Amniotic stem cell (primary cell): ENCODE measurements at places on chromosomes 11 and 22.

DNA sequence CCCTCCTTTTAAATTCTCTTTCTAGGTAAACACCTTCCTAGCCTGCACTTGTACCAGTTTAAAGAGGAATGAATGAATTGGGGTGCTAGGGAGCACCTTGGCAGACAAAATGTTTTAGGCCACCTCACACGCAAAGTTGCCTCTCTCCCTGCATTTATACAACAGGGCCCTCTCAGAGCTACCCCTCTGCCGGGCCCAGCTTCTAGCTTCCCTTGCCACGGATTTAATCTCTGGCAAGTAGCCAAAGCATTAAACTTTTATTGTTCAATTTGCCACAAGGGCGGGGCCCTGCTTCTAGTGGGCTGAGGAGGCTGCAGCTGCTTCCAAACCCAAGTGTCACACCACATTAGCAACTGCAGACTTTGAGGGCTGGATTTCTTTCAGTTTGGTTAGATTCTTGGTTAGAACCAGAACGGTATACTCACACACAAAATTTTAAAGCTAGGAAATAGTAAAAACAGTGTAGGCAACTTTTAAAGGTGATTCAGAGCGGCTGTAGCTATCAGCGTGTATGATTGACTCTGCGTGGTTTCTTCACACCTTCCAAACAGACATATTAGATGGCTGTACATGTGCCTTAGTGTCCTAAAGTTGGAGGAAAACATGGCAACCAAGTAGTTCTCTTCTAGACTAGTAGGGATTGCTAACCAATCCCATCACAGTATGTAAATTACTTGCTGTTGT is 6.5 kb downstream of the KREMEN1 start:
- DNase-seq: no peak

DNA sequence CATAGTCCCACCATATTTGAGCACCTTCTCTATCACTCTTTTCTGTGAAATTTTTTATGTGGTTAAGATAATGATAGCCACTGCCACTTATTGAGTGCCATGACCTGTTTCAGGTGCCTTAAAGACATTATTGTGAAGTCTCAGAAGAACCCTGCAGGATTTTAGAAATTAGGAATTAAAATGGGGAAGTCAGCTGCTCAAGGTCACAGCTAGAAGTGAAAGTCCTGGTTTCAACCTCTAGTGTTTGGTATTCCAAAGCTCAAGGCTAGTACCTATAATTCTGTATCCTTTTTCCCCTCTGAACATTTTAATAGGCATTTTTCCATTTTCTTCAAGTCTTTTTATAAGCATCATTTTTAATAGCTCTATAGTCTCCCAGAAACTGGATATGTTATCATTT is 9.0 kb upstream of the RRM1 start:
- no peak for DNase-seq

DNA sequence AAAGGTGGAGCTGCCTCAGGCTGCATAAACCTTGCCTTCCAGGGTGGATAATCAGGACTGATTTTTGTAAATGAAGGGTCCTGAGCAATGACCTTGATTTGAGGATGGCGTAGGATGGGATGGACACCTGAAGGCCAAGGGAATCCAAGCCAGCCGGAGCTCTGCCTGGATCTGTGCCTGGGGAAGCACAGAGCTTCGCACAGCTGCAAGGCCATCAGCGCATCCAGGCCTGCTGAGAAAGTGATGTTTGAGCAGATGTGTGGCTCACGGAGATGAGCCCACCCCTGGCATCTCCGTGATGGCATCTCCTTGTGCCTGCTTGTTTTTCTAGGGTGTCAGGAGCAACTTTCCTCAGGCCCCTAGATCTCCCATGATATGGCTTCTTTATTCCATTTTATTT is 23.3 kb downstream of the FAM83F start:
- no peak for DNase-seq

DNA sequence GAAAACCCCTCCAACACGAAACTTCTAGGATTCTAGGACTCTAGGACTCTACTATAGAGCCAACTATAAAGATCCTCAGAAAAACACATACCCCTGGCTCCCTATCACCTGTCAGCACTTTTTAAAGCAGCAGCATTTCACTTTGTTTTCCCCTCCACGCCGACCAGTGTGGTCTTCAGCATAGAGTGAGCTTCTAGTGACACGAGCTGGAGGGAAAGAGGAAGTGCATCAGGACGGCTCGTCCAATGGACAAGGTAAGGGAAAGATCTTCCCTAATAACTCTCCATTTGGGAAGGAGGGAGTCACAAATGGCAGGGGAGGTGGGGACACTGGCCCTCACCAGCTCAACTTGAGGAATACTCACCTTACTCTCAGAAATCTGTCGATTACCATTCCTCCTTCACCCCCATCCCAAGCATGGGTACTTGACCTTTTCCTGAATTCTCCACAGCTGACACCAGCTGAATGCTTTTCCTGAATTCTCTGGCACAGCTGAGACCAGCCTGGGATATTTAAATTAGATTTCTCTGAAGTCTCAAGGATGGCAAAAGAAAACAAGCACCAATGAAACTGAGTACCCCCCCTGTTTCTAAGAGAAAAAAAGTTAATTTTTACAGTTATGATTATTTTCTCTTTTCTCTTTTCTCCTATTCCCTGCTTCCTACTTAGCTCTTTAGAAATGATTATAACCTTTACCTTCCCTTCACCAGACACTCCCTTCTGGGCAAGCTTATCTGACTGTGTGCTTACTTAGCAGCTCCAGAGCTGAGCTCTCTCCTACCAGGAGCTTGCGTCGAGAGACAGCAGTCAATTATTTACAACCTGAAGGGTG is 33.3 kb upstream of the NNMT start:
- no peak for DNase-seq

- no peak for DNase-seq
These were observed 207.6 kb downstream of the CWF19L2 start for GRCh38 chr11:107250017-107250416.

DNA sequence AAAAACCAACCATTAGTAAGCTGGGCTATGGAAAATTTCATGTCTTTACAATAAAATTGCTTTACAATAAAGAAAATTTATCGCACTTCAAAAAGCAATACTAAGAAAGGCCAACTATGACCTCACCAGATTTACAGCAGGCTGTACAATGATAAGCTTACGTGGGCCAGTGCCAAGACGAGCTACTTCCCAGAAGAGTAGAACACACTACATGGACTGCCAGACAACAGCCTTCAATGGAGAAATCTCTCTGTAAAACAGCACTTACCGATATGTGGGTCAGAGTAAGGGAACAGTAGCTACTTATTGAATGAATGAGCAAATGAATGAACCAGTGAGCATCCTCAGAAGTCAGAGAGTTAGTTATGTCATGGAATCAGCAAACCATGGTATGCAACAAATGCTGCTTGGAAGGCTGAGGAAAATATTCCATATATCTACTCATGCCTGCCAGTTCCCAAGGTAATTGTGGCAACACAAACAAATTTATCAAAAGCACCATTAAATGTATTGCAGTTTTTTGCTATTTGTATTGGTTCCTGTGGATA is 74.4 kb downstream of the SLC36A4 start:
- DNase-seq: no peak

DNA sequence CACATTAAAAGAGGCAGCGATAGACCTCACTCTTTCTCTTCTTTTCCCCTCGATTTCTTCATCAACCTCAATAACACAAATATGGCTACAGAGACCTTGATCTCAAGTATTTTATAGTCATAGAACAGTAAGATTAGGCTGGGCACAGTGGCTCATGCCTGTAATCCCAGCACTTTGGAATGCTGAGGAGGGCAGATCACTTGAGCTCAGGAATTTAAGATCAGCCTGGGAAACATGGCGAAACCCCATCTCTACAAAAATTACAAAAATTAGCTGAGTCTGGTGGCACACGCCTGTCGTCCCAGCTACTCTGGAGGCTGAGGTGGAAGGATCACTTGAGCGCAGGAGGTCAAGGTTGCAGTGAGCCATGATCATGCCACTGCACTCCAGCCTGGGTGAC is 14.6 kb downstream of the SLN start:
- no peak for DNase-seq

- DNase-seq: no peak
These were observed 313.0 kb downstream of the BRD1 start for GRCh38 chr22:49514641-49515040.

DNA sequence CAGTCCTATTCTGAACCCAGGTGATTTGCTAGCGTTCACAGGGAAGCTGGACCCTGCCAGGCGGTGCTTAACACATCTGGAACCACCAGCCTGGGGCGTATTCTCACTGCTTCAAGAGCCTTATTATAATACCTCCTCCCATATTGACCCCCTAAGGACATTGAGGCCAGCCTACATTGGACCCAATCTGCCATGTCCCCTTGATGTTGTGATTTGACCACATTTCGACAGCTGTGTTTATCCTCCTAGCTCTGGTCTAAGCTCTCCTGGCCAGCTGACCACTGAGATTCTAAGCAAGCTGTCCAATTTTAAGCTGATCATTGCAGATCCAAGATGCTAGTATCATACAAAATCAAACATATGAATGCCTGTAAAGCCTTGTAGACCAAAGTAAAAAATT is 148.1 kb upstream of the BLID start:
- DNase-seq: no peak

DNA sequence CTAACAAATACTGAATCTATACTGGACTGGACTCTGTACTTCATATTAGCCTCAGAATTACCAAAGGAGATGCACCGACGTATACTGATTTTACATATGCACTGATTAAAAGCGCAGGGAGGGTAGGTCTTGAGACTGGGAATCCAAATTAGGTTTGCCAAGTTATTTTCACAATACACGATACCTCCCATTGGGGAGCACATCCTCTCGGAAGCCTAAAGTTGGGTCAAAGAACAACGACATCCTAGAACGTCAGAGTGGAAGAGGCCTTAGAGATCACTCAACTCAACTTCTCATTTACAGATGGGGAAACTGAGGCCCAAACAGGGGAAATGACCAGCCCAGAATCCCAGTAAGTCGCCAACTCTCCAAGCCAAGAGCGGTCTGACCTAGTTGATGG is 626 bp downstream of the DNAL4 start:
- DNase-seq: no peak

- DNase-seq: peak; percentile 47
These were observed 2.9 kb upstream of the KIRREL3 start for GRCh38 chr11:127003260-127003981.

DNA sequence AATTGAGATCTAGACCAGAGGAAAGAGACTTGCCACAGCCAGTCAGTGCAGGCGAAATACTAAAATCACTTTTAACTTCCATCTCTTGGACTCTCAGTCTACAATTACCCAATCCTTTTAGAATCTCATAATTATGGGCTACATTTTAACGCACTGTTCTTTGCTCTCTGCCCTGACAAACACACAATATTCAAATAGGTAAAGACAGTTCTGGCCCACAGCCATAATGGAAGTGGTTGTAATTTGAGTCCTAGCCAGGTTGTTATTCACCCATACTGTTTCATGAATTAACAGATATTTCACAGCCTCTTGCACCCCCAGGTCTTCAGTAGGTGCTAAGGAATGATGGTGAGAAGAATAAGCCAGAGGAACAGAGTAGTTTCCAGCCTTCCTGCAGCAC is 830 bp downstream of the C11orf97 start:
- no peak for DNase-seq

DNA sequence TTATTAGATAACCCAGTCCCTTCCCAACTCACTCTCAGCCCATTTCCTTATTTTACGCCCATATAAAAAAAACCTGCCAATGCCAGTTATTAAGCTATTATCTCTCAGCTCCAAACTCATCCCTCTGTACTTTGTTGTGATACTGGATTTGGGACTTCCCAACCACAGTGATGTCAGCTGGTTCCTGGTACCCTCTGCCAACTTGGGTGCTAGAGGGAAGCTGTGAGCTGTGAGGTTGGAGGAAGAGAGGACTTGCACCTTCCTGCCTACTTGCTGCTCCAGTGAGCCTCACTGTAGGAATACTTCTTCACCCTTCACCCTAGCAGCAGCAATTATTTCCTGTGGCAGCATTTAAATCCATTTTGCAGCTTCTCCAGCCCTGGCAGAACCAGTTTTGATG is 19.2 kb upstream of the CSF2RB start:
- no peak for DNase-seq

DNA sequence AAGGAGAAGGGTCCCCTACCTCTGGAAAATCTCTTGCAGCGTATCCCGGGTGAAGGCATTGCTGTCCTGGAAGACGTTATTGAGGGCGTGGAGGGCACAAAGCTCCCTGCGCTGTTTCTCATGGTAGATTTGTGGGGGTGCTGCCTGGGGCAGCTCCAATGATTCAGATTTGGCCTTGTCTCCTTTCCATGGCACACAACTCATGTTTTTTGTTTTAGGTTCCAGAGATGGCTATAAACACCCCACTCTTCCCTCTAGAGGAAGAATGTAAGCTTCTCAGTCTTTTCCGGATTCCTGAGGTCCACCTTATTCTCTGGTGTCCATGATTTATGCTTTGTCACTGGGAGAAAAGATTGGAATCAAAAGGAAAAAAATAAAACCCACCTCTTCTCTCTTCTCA is 959 bp downstream of the JOSD1 start:
- DNase-seq: no peak

DNA sequence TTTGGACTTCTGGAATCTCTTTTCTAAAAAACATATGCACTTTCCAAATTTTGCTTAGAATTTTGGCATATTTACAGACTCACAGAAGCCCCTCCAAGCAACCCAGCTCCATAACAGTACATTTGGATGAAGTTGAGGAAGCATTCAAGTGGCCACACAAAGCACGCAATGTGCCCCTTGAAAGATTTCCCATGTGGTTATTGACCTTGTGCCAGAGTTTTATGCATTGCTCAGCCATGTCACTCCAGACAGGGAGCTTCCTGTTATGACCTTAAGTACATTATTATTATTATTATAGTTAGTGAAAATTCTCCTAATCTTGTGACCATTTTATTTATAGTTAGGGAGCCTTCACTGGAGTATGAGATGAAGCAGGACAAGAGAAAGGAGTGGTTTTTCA is 35.0 kb upstream of the BDNF start:
- no peak for DNase-seq

GRCh38 chr11:66334605-66335442 is 1.4 kb downstream of the RIN1 start:
- no peak for DNase-seq

- peak; percentile 36 for DNase-seq
These were observed 30.0 kb downstream of the MAPK1 start for GRCh38 chr22:21837248-21837979.
